Brain (organoid and tissue), 16 donors: ENCODE measurements at places on chromosomes 12 and 14. TPM values are rescaled to one million over a fixed set of nuclear protein-coding genes. Genes with fewer than 3 reads are reported as not detected.

Gene INHBC
- not detected for polyA plus RNA-seq

Gene GPD1
- 18.3 TPM for polyA plus RNA-seq

Gene NPFF
- polyA plus RNA-seq = not detected

Gene HNRNPC
- 735 TPM for polyA plus RNA-seq

Gene LGMN
- 77.1 TPM for polyA plus RNA-seq

Gene SLC38A4
- polyA plus RNA-seq = not detected
